ENCODE measurements at places on chromosomes 13 and 19.
A peak's percentile ranks its signal among the peaks of the same experiment; 100 is the strongest.

GRCh38 chr13:51019026-51019425 is 92.0 kb downstream of the C13orf42 start:
- no peak for DNase-seq

DNA sequence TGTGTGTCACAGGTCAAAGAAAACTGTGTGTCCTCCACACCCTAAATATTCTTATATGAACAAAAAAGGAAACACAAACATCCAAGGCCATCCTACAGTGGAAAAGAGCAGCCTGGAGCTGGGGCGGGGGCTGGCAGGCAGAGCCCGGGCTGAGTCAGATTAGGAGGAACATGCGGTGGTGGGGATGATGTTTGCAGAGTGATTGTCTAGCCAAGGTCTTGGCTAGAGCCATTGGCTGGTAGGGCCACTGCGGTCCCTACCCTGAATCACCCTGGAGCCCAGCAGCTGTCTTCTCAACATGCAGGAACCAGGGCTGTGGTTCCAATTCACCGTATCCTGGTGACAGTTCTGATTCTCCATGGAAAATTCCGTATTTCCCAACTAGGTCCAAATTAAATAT is 439.5 kb downstream of the FGF9 start:
- DNase-seq, result no peak

- DNase-seq, result no peak
Observed at GRCh38 chr13:98657506-98658085, 80.7 kb upstream of the STK24 start.

- peak; percentile 58 for DNase-seq
Observed at GRCh38 chr13:48828962-48829411, 146.7 kb upstream of the FNDC3A start.

DNA sequence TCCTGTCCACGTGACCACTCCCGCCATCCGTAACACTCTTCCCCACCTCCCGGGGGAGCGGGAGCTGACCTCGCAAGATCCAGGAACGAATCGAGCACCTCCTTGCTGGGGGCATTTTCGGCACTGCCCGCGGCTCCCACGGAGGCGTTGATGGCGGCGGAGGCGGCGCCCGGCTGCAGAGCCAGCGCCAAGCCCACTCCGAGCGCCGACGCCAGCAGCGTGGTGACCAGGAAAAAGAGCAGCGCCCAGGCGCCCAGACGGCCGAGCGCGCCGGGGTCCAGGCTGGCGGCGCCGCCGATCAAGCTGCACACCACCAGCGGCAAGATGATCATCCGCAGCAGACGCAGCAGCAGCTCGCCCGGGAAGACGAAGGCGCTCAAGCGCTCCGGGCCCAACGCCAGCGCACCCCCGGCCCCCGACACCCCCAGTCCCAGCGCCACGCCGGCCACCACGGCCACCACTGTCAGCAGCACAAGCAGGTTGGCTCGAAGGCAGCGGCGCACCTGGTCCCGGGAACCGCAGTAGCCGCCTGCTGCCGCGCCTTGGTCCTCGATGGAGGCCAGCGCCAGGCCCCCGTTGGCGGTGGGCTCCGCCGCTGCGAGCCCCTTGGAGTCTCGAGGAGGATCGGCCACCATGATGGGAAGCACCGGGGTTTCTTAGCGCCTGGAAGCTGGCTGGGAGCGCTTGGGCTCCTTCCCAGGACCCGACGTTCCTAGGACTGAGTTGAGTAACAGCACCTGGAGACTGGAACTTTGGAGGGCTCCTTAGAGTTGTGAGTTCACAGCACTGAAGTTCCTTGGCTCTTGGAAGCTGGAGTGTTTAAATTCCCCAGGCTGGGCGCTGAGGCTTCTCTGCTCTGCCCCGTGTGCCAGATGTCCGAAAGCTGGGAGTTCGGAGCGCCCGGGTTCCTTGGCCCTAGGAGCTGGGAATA is 798 bp downstream of the SLC1A5 start:
- no peak for DNase-seq

DNA sequence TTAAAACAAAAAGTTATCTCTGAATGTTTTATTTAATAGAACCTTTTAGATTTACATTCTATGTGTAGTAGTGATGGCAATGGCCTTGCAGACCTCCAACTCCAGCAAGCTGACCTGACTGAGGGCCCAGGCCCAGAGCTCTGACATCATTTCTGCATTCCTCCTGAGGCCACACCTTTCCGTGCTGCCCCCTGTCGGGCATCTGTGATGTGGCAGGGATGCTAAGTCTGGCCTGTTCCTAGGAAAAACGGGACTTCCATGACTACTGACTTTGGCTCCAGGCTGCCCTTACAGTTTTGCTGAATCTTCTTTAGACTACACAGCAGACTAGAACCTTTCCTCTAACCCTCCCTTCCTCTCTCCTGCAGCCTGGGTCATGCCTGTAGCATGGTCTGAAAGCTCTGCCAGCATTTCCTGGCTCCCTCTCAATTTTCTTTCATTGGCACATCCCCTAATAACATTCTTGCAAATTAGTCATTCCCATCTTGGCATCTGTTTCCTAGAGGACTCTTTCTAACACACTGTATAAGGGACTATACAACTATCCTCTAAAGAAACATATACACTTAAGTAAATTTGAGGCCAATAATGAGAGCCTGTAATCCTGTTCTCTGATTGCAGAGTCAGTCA is 249.1 kb downstream of the GPC5 start:
- DNase-seq, result no peak

DNA sequence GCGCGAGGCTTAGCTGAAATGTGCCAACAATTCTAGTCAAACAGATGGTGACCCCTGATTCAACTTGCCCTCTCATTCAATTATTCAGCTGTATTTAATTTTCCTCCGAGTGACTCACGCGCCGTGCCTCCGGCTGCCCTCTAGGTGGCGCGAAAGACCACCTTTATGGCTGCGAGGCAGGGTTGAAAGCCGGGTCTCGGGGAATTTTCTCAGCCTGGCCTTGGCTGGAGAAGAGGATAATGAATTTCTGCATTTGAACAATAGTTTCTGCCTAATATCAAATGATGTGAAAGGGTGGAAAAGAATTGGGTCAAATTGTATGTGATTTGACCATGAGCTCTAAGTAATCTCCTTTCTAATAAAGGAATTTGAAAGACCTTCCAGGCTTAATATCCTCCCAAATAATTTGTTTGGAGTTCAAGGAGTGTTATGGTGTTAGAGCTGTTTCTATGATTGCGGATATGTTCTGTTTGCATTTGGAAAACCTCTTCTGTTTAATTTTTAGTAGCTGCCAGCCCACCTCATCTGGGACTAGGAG is 310.9 kb downstream of the ZNF536 start:
- peak; percentile 25 for DNase-seq

- no peak for DNase-seq
Observed at GRCh38 chr13:94218951-94219350, 260.5 kb downstream of the DCT start.

GRCh38 chr13:40615619-40616018 is 50.8 kb downstream of the FOXO1 start:
- no peak for DNase-seq

- no peak for DNase-seq
Observed at GRCh38 chr19:57907394-57907793, 9.0 kb downstream of the ZNF417 start.

DNA sequence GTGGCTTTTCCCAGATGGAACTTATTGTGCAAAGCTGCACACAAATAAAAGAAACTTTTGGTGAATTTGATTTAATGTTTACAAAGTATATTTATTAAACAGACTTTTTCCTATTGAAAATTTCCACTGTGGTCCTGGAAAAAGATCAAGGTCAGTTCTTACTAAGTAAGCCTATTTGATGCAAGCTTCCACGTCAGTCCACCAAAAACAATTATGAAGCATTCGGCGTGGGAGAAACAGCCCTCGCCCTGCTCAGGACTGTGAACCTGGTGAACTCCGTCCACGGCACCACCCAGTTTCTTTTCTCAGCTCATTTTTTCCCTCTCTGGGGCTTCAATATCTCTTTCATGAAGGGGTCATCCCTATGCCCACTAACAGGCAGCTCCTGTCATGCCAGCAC is 149.8 kb downstream of the EFNB2 start:
- no peak for DNase-seq

GRCh38 chr13:48142436-48142835 is 47.5 kb upstream of the MED4 start:
- no peak for DNase-seq

- no peak for DNase-seq
Observed at GRCh38 chr13:20126541-20127261, 34.2 kb downstream of the GJA3 start.

- DNase-seq, result no peak
Observed at GRCh38 chr13:36709136-36709890, 35.5 kb downstream of the SERTM1 start.

GRCh38 chr13:100904293-100904976 is 229.8 kb upstream of the TMTC4 start:
- no peak for DNase-seq

DNA sequence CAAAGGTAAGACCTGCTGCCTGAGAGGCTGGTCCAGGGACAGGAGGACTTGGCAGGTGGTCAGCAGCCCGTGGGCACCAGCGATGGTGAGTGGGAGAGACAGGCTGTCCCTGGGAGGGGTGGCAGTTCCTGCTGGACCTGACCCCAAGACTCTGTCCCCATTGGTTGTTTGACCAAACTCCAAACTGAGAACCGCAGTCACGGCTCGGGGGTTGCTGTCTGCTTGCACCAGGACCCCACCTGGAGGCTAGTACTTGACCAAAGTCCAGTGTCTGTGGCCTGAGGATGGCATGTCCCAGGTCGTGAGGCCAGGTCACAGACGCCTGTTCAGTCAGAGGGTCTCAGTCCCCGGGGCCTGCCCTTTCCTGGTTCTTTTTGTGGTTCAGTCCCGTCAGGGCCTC is 9.9 kb upstream of the ZNF14 start:
- DNase-seq, result no peak

DNA sequence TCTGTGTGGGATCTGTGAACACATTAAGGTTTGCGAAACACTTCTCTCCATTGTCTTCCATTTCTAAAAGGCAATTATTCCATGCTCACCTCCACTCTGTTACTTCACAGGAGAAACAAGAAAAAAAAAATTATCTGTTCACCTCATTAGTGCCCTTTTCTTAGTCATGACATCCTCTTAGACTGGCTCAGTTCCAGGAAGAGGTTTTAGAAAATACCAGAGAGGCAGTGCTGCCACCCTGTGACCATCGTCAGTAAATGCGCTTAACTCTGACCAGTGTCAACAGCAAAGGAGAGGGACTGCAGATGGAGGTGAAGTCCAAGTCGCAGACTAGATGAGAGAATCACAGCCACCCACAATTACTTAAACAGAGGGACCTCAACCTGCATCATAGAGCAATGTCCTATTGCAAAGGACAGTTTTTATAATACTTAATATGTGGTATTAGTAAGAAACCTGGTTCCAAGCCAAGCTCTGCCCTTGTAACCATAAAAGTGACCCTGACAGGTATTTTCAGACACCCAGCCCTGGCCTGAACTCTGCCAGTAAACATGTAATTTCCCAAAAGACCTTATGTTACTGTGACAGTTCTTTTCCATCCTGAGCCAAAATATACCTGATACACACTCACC is 19.4 kb downstream of the CEACAM21 start:
- peak; percentile 64 for DNase-seq

GRCh38 chr13:37257051-37257450 is 151.6 kb upstream of the CSNK1A1L start:
- DNase-seq, result no peak

- no peak for DNase-seq
Observed at GRCh38 chr13:97757807-97758206, 195.7 kb upstream of the IPO5 start.

DNA sequence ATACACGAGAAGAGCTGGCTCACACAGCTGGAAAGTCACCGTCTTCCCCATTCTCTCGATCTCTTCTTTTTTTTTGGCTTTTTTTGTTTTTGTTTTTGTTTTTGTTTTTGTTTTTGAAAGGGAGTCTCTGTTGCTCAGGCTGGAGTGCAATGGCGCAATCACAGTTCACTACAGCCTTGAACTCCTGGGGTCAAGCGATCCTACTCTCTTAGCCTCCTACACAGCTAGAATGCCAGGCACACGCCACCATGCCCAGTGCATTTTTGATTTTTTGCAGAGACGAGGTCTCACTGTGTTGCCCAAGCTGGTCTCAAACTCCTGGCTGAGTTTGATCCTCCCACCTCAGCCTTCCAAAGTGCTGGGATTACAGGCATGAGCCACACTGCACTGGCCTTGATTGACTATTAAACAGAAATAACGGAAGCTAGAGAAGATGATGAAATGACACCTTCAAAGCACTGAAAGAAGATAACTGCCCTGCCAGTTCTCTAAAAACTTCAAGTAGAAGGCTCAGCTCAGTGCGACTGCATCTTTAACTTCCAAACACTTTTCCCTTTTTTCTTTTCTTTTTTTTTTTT is 4.0 kb downstream of the FXYD3 start:
- no peak for DNase-seq

- DNase-seq, result peak; percentile 66
Observed at GRCh38 chr19:3065675-3066357, 3.5 kb upstream of the TLE5 start.

- DNase-seq, result no peak
Observed at GRCh38 chr13:76522083-76522755, 364.0 kb downstream of the KCTD12 start.

GRCh38 chr13:110238818-110239195 is 68.2 kb downstream of the COL4A1 start:
- DNase-seq, result no peak

DNA sequence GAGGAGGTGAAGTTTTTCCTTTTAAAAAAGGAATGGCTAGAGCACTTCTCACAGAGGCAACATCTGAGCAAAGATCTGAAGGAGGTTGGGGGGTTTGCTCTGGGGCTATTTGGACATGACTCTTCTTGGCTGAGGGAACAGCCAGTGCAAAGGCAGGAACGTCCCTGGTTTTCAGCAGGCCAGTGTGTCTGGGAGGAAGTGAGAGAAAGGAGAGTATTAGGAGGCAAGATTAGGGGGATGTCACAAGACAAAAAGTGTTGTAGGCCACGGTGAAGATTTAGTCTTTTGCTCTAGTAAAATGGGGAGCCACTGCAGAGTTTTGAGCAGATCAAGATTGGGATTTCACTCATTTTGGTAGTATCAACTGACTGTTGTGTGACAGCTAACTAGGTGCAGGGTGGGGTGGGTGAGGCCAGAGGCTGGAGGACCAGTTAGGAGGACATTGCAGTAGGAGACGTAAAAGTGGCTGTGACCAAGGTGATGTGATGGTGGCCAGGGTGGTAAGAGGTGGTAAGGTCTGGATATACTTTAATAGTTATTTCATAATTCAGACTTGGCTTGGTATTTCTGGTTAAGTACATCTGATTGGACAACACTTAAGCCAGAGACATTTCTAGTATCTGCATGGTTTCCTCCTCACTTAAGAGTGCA is 40.6 kb downstream of the WDFY2 start:
- DNase-seq, result no peak

GRCh38 chr13:104170980-104171555 is 1104.9 kb upstream of the SLC10A2 start:
- DNase-seq, result peak; percentile 61
